Stomach (tissue), 19 donors: ENCODE measurements at places on chromosomes 1 and 21. TPM values are rescaled to one million over a fixed set of nuclear protein-coding genes. Genes with fewer than 3 reads are reported as not detected.

STYXL2 gene
- not detected for total RNA-seq

DNA sequence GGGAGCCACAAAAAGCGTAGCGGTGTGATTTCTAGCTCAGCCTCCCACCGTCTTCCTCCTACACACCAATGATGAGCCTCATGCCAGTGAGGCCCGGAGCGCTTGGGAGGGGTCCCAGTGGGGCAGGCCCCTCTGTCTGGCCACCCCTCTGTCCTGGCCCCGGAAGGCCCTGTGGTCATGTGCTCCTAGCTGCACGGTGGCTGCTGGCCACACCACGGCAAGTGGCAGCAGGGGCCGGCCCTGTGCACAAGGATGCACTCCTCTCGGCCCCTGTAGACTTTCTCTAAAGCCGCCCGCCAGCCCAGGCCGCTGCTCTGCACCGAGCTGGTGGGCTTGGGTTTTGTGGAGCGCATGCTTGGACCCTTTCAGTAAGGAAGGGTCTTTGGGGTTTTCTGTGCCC is 53.6 kb downstream of the KCNAB2 start:
- no peak for DNase-seq

COG2 gene
- 24.6 TPM for total RNA-seq

HNRNPU gene
- total RNA-seq: 327 TPM

DNA sequence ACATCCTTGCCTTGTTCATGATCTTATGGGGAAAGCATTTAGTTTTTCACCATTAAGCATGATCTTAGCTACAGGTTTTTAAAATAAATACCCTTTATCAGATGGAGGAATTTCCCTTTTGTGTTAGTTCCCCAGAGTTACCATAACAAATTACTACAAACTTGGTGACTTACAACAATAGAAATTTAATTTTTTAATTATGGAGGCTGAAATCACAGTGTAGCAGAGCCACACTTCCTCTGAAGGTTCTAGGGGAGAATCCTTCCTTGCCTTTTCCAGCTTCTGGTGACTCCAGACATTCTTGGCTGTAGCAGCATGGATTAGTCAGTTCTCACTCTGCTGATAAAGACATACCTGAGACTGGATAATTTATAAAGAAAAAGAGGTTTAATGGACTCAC is 18.5 kb downstream of the MIGA1 start:
- DNase-seq: no peak

PRR9 gene
- total RNA-seq: not detected

DNA sequence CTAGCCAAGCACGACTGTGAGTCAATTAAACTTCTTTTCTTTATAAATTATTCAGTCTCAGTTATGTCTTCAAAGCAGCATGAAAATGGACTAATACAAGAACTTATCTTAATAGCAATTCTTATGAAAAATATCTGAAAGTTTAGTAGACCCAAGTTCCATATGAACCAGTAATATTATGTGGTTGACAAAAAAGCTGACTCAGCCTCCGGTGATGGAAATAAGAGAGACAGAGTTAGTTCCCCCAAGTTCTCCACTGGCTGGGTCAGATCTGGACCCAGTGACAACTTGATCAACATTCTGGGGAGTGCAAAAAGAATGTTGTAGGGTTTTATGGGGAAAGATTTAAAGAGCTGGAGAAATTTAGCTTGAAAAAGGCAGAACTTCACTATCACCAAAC is 72.5 kb upstream of the DNAH14 start:
- no peak for DNase-seq

DNA sequence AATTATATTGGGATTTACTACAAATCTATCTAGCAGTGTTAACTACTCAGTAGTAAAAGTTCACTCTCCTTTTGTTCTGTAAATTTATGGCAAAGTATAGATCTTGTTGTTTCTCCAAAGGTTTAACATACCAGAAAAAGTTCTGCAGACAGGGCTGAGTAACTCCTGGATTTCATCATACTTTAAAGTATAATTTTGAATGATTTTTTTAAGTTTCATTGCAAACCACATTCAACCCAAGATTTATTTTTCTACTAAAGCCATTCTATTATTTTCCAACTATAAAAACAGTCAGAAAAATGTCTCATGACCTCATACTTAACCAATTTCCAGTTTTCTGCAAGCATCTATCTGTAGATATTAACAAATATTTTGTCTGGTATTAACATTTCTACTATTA is 585.8 kb upstream of the ZRANB2 start:
- DNase-seq: no peak

DNA sequence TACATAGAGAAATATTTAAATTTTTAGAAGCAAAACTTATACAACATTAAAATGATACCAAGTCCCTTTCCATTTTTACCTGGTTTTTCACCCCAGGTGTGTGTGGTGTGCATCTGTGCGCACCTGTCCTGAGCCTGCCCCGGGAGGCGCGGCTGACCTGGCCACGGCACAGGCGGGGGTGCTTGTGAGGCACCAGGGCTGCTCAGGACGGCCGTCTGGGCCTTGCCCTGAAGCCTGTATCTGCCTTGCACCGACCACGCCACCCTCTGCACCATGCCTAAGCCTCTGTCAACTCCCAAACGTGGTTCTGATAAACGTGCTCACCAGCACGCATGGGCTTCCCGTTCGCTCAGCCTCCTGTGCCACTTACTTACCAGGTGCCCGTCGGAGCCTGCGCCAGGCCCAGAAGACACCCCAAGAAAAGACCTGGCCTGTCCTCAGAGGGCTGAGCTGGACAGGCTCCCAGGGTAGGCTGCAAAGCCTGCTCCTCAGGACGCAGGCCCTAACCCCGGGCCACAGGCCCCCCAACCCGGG is 20.9 kb downstream of the PANK4 start:
- DNase-seq: no peak

WLS gene
- total RNA-seq: 194 TPM

EXOC8 gene
- total RNA-seq: 21.8 TPM

- no peak for DNase-seq
These were observed 11.9 kb downstream of the URB1 start for GRCh38 chr21:32380940-32381339.

CCDC30 gene
- total RNA-seq: 2.0 TPM

- DNase-seq: no peak
These were observed 47.2 kb downstream of the ADAMTS1 start for GRCh38 chr21:26797878-26798456.

GRCh38 chr21:41328660-41329607 is 12.3 kb downstream of the FAM3B start:
- DNase-seq: no peak

DNA sequence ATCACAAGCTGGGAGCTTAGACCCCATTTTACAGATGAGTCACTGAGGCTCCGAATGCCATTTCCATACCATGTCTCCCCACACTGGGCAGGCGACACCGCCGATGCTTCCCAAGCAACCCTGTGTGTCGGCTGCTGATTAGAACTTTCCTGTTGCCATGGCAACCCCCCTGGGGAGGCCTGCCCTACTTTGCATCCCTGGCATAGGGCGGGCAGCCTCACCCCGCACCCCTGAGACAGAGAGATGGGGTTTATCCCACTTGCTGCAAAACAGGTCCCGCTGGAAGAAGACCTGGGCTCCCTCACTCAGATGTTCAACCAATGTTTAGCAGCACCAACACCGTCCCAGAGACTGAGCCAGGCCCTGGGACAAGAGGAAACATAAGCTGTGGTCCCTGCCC is 81.5 kb downstream of the CAMK2N1 start:
- no peak for DNase-seq
